RKO (cell line): ENCODE measurements at places on chromosomes 5 and 9.
A peak's percentile ranks its signal among the peaks of the same experiment; 100 is the strongest.

DNA sequence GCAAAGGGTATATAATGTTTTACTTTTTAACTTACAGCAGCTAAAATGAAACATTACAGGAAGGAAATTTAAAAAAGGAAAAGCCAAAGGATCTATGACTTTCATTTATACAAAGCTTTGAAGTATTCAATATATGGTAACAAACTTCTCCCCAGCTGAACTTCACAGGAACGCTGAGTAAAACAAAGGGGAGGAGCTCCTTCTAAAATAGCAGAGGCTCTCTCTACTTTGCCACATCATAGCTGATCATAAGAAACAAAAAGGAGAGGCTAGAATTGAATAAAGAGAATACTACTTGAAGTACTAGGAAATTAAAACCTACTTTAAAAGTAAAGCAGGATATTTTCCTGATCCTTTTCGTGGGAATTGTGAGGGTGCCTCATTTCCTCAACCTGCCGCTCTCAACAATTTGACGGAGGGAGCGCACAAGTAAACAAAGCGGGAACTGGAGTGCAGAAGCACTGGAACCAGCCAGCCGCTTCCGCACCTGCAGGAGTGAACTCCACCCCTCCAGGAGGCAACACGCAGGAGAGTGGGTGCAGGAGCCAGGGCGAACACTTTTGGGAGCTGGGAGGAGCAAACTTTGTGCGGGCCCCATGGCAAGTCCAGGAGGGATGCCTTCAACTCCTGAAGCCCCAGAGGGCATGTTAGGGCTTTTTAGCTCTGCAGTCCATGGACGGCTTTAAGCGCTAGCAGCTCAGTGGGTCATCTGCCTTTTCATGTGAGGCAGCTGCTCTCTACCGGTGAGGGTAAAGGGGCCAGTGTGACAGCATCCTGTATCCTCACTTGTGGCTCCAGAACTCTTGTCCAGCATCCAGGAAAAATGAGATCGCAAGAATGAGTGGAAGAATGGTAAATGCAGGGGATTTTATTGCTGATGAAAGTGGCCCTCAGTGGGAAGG is 757.4 kb downstream of the PTPRD start:
- no peak for DNase-seq

DNA sequence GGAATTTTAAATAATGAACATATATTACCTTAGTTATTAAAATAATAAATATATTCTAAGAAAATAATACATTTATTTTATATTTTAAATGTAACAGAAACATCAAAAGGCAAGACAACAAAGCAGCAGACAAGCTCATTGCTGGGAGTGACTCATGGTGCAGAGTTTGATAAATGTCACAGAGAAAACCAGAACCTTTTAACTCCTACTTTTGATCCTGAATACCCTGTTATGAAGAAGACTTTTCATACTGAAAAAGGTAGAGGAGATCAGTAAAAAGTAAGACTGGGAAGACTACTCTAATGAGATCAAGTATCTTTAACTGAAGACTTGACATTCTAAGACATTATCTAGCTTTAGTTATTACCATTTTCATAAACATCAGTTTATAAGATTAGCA is 99.0 kb upstream of the GNA14 start:
- DNase-seq, result no peak

DNA sequence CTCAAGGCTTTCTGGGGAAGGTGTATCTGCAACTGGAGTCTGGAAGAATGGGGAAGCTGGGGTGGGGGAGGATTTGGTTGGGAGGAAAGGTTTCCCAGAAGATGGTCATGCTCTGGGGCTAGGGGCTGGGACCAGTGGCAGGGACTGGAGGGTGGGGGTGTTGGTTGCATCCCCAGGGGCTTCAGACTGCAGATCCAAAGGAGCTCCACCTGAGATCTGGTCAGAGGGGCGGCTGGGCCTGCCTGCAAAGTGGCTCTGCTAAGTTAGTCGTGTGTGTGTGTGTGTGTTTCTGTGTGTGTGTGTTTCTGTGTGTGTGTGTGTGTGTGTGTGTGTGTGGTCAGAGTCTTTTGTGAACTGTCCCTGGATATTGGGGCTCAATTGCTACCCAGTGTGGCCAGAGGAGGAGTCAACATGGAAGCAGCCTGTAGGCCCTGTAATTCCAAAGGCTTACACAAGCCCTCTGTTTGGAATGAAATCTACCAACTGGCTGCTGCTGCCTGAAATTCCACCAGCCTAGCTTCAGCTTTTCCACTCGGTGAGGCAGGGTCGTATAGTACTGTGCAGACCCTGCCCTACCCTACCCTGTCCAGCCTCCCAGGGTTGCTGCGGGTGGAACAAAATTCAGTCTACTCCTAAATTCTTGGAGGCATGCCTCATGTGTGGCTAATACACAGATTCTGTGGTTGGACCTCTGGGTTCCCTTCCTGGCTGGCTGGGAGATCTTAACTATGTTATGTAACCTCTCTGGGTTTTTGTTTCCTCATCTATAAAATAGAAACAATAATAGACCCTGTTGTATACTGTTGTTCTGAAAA is 12.5 kb upstream of the SYNPO start:
- DNase-seq, result no peak

DNA sequence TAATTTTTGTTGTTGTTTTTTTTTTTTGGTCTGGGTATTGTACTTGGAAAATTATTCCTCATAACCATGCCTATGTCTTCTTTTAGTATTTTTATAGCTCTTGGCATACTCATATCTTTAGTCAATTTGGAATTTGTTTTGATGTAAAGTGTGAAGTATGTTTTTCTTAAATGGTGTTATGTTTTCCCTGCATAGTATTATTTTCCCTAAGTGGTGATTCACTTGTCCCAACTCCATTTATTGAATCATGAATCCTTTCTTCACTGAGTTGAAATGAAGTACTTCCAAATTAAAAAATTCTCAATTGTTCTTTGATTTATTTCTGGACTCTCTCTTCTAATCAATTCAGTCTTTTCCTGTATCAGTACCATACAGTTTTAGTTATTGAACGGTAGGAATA is 46.5 kb downstream of the POLK start:
- DNase-seq, result no peak

DNA sequence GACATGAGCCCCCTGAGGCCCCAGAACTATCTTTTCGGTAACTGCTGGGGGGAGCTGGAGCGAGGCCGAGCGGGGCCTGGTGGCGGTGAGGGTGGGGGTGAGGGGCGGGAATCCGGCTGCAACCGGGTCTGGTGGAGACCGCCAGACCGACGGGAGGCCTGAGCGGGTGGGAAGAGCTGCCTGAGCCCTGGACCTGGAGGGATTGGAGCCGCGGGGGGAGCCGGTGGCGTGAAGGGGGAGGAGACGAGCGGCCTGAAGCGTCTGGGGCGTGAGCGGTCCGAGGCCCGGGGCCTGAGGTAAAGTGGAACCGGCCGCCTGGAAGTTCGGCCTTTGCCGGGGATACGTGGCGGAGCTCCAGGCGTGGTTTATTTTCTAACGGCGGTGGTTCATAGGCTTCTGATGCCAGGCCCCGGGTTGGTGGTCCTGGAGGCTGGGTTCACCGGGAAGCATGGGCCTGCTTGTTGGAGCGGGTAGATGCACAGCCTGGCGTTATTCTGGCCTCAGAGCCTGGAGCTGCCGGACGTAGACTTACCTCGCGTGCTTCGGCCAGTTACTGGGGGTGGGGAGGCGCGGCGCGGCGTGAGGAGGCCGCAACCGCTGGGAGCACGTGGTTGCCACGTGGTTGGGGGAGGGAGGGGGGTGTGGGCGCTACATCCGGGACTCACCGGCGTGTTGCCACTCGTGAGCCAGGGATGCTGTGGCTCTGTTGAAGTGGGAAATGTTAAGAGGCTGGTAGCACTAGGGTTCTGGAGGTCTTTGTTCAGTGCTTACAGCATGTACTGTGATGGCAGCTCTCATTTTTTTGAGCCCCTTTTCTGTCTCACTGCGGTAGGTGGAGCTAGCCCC is 544 bp downstream of the NPM1 start:
- peak; percentile 85 for DNase-seq

GRCh38 chr5:61673007-61673735 is 341.1 kb downstream of the ZSWIM6 start:
- DNase-seq, result peak; percentile 35
